Left cardiac atrium (tissue), 4 donors: ENCODE measurements at places on chromosomes 2 and 18. TPM values are rescaled to one million over a fixed set of nuclear protein-coding genes. Genes with fewer than 3 reads are reported as not detected.

DNA sequence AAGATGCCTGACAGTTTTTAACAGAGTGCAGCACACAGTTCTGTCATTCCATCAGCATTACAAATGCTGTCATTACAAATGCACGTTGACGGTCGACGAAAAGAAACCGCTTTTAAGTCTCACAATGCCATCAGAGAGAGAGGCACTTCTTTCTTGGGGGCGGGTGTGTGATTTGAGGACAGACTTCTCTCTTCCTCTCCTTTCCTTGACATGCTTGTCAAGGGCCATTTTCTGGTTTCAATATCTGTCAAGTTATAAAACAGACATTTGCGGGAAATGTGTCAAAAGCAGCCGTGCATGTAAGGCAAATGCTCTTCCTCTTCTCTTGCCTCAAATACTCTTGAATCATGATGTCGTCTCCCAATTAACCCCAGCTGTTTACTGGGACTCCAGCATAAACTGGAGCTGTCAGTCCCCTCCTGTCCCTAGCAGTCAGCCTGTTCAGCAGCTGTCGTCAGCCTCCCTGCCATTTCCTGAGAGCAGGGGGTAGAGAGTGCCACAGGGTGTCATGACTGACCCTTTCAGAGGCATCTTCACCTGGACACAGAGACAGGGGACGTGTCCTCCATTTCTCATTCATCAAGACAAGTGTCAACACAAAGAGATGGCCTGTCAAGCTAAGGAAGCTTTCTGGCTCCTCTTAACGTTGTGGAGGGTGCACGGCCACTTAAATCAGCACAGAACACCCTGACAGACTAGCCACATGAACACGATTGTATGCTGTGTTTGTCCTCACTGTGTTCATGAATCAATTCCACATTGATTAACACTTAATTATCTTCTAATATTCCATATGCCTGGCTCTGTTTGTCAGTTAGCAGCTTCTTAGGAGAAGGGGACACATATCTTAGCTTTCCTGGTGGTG, 305.4 kb upstream of the RAB6C start:
- DNase-seq, result no peak

GRCh38 chr2:1964659-1965058, 220.3 kb upstream of the PXDN start:
- DNase-seq, result no peak

DNA sequence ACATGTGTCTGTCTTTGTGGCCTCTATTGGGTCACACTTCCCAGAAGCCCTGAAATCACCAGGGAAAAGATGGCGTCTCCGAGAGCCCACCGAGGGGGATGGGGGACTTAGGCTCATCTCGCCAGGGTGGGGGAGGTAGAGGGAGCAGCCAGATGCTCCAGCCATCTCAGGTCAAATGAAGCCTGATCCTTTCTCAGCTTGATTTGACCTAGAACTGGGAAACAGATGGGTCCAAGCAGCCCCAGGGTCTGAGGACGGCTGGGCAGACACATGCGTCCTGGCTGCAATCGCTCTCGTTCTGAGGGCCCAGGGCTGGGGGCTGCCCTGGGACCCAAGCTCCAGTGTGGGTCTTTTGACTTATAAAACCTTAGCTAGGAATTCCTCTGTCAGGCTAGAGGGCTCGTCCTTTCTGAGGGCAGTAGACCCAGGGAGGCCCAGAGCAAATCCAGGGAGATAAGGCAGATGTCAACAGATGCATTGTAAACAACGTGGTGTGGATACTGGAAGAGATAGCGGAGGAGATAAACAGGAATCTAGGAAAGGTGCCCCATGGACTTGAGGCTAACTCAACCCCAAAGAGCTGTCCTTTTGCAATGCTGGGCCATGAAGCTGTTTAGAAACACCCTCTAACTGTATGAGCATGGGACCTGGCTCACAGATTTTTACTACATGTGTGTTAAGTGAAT, 127.7 kb downstream of the MYCN start:
- DNase-seq, result no peak

Gene CD226
- total RNA-seq, result 0.97 TPM

GRCh38 chr2:219658874-219659273, 31.4 kb downstream of the SLC4A3 start:
- no peak for DNase-seq

- DNase-seq, result no peak
Observed at GRCh38 chr18:410047-410455, 90.5 kb downstream of the COLEC12 start.

DNA sequence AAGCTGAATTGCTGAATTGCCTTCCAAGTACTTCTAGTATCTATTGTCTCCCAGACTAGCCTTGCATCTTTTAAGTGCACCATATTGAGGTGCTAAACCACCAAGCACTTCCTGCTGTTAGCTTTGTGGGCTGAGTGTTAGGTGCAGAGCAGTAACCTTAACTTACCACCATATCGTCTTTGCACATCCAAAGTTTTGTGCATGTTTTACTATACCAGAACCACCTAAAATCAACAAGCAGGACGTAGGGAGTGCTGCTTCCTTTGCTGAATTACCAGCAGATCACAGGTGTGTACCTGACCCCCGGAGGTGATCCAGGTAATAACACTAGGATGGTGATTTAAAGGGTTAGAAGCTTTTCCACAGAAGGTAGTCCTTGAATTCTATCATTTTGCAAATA, 359.9 kb upstream of the HNRNPA3 start:
- no peak for DNase-seq

Gene ACVR1
- total RNA-seq, result 34.2 TPM
